Hematopoietic multipotent progenitor cell treated with erythropoietin and hydrocortisone succinate and interleukin-3 and kit ligand, for 4 days (in vitro differentiated cells): ENCODE measurements at places on chromosomes 6 and 20.

- DNase-seq = no peak
These were observed 8.4 kb downstream of the PTGIS start for GRCh38 chr20:49559411-49560081.

- no peak for DNase-seq
These were observed 1252.8 kb upstream of the GJE1 start for GRCh38 chr6:140879946-140880345.

DNA sequence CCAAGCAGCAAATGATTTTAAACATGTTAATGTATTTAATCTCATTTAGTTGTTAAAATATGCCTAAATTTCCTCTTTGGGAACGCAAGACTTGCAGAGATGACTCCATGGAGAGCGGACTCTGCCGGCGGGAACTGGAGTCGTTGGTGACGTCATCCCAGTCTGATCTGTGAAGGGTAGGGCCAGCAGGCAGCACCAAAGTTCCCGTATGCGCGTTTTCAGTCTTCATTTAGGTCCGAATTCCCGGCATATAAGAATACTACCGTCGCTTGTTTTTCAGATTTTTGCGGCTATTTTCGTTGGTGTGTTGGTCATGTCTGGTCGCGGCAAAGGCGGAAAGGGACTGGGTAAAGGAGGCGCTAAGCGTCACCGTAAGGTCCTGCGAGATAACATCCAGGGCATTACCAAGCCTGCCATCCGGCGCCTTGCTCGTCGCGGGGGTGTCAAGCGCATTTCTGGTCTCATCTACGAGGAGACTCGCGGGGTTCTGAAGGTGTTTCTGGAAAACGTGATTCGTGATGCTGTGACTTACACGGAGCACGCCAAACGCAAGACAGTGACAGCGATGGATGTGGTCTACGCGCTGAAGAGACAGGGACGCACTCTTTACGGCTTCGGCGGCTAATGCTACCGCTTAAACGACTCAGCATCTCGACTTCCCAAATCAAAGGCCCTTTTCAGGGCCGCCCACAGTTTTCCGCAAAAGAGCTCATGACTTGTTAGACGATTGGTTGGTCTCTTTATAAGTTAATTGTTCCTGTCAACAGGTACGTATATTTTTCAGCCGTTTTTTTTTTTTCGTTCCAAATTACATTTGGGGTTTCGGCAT, 117.3 kb downstream of the HFE start:
- DNase-seq = peak; percentile 99

DNA sequence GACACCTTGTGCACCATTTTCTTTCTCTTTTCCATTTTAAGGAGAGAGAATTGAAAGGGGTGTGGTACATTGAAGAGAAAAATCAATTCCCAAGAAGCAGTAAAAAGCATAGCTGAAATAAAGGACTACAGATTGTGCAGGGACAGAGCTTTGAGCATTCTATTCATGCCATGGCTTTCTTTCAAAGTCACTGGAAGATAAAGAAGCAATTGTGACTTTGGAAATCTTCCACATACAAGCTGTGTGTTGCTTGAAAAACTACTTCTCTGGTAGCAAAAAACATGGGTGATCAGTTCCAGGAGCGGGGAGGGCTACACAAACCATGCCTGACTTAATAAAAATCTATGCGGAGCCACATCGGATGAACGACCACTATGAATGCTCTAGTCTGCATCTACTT, 230.2 kb upstream of the THEMIS start:
- no peak for DNase-seq

- no peak for DNase-seq
These were observed 12.5 kb downstream of the GNAS-AS1 start for GRCh38 chr20:58838174-58838573.

DNA sequence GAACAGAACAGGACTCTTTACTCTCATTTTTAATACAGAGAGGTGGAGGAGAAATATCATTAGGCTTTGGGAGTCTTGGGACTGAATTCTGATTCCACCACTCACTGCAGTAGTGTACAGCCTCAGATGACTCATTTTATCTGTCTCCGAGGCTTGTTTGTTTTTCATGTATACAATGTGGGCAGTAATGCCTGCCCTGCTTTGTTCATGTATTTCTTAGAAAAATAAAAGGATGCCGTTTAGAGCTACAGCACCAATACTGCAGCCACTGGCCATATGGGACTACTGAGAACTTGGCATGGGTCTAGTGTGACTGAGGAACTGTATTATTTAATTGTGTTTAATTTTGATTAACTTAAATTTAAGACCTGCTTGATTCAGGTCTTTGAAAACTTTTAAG, 41.2 kb upstream of the JAG1 start:
- no peak for DNase-seq

GRCh38 chr6:2175825-2176224, 69.6 kb downstream of the GMDS start:
- no peak for DNase-seq

DNA sequence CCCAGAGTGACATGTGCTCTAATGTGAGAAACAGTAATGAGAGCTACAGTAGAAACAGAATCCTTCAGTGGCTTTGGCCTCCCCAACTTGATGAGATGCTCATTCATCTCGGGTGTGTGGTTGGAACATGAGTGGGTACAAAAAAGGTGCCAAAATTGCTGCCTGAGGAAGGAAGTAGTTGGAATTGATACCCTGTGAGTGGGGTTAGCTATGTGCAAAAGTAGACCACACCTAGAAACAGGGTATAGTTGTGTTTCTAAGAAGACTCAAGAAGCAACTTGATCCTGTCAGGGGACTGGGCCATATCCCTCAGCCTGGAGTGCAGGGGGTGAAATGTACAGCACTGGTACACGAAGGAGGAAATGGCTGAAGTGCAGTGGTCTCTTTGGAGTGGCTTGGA, 206.4 kb upstream of the SUPT3H start:
- no peak for DNase-seq

DNA sequence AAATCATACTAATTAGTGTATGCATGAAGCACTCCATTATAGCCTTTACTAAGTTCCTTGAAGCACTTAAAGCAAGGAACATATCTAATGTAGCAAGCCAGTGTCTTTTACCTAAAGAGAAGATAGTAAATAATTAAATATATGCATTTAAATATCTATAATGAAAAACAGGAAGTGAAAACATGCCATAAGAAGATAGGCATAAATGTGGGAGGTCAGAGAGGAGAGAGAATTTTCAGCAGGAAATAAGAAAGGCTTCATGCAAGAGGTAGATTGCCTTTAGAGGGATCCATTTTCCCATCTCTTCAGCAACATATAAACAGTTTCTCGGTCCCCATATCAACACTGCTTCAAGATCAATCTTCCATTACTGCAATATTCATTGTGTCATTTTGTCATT, 599.8 kb downstream of the FRK start:
- no peak for DNase-seq

DNA sequence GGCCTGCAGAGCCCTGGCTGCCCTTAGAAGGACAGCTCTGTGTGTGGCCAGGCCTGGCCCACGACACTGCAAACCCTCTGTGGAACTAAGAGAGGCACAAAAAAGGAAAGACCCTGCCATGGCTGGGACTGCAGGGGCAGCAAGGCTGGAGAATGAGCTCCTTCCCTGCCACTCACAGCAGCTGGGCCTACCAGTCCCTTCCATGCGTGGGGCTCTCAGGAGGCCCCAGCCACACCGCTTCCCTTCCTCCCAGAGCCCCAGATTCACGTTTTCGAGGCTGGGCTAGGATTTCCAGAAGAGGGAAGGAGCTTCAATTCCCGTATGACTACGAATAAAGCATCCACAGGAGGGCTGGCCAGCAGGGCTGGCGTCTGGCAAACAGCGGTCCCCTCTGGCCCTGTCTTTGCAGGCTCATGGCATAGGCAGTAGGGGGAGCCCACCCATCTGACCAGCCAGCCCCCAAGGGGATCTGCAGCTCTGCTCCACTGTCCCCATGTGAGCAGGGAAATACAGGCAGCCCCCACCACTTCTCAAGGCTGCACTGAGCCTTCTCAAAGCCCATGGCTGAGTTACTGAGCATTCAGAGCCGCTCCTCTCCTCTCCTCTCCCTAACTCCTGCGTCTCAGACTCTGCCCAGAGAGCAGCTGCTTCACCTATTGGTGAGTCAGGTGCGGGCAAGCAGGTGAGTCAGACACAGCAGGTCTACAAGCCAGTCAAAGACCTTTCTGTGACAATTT, 53.1 kb downstream of the NINL start:
- DNase-seq = peak; percentile 6
